ENCODE measurements at places on chromosomes 1 and 21.

- no peak for DNase-seq
Measured at GRCh38 chr1:215719552-215719951, 152.4 kb downstream of the KCTD3 start.

DNA sequence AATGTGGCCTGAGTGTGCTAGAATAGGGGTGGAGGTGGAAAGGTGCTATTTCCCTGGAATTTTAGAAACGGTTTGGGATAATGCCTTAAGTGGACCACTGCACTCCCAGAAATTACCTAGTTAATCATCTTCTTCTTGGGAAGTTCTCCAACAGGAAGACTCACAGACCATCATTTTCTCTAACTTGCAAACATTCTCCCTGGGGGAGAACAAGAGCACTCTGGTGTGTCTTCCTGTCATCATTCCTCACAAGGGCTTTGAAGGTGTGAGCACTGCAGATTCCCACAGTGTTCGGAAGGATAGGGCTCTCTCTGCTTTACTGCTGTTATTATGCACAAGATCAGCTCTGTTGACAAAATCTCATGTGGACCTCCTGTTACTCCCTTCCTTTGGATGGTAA is 54.9 kb upstream of the TSPAN2 start:
- no peak for DNase-seq

DNA sequence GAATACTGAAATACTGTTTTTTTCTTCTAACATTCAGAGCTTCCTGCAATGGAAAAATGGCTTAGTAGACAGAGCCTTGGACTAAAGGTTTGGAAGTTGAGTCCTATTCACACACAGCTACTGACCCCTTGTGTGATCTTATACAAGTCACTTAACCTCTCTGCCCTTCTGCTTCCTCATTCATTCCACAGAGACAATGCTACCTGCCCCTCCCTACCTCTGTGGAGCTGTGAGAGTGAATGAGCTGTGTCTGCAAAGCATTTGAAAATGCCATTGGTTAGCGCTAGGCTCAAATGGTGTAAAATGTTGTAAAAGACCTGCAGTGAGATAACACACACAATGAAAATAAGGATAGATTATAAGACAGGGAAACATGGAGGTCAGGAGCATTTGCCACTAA is 214.4 kb downstream of the BARHL2 start:
- no peak for DNase-seq

- peak; percentile 36 for DNase-seq
Measured at GRCh38 chr1:160096274-160097116, 1.9 kb downstream of the IGSF8 start.

- DNase-seq: peak; percentile 41
Measured at GRCh38 chr21:44299458-44300261, at the start of gene PFKL. TSS of gene PFKL (plus strand) at chr21:44300053. CDS start at chr21:44300106, 53 bp downstream.

GRCh38 chr1:150094734-150095265 is 27.2 kb downstream of the VPS45 start:
- no peak for DNase-seq

DNA sequence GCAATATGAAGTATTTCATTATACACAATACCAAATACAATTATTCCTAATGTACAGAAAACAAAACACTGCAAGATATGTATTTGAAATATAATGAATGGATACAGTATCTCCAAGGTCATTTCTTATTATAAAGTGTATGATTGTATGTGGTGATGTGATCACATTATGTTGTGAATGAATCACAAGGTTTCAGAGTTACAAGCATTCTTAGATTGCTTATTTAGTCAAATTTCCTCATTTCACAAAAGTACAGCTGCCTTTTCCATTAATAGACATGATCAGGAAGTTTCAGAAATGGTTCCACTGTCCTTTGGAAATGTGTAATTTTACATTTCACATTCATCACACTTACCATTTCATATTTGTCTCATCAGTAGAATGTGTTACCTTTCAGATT is 28.3 kb upstream of the NEK7 start:
- no peak for DNase-seq

DNA sequence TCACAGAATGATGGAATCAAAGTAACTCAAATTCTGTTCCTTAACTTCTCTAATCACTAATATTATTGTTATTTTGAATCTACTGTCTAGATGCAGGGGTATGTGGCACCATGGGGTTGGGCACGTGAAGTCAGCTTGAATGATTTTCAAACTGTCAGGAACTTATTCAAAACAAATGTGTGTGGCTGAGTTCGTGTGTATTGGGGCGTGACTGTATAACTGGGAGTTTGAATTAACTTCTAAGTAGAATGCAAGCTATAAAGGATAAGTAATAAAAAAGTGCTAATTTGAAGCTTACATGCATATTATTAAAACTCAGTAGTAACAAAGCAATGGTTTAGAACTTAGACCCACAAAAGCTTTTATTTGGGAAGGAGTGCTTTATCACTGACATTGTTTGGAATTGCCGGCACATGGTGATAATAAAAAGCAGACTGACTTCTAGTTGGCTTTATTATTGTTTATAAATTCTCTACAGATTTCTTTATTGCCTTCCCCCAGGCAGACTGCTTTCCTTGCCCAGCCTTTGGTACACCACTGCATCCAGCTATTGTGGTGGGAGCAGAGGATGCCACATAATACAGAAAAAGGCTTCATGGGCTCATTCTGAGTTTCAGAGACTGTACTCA is 84.3 kb downstream of the TENT5C start:
- no peak for DNase-seq

DNA sequence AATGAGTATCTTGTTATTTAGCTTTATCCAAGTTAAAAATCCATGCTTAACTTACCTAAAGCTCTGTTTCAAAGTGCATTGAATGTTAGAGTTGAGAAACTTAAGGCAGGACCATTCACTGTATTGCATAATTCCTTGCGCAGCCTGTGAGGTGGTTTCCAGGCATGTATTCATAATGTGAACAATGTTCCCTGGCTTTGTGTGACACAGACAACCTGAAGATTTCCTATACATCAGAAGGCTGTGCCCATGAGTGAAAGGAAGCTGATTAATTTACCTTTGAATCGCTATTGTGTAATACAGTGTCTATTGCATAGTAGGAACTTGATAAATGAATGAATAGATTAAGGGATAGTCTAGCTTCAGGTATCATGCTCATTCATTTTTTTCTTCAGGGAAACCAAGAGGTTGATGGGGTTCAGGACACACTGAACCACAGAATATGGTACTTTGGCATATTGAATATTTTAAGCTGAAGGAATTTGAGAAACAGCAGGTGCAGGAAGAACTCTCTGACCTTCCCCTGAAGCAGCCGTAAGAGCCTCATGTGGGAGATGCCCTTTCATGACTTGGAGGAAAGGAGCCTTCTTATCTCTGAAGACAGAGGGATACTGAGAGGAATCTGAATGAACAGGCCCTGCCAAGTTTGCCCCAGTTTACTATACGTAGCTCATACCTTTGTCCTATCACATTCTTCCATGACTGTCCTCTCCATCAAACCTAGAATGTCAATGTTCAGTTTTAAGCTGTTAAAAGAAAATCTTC is 88.6 kb upstream of the GNG12 start:
- DNase-seq: no peak

DNA sequence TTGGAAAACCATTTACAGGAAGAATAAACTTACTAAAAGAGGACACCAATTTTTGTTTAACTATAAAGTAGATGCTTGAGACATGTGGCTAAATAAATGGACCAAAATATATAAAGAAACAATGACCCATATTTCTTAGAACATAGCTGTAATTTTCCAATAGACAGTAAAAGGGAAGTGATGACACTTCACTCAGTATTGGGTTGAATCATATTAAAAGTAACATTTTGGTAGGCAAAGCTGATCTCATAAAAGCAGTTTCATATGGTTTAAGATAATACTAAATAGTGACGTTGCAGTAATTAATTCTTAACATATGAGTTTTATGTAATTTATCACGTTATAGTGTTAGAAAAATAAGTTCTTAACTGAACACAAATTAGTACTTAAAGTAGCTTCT is 308.9 kb upstream of the RUNX1 start:
- DNase-seq: no peak

DNA sequence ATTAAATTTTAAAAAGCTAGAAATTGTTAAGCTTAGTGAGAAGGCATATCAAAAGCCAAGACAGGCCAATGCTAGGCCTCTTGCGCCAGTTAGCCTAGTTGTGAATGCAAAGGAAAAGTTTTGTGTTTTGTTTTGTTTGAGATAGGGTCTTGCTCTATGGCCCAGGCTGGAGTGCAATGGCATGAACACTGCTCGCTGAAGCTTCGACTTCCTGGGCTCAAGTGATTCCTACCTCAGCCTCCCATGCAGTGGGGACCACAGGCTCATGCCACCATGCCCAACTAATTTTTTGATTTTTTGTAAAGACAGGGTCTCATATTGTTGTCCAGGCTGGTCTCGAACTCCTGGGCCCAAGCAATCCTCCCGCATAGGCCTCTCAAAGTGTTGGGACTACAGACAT is 40.3 kb downstream of the TRIM33 start:
- DNase-seq: no peak

- no peak for DNase-seq
Measured at GRCh38 chr21:18228060-18228739, 16.4 kb upstream of the CHODL start.

GRCh38 chr1:232367293-232367692 is 262.6 kb downstream of the SIPA1L2 start:
- no peak for DNase-seq

- DNase-seq: peak; percentile 69
Measured at GRCh38 chr1:40849801-40850592, 12.2 kb downstream of the CITED4 start.

DNA sequence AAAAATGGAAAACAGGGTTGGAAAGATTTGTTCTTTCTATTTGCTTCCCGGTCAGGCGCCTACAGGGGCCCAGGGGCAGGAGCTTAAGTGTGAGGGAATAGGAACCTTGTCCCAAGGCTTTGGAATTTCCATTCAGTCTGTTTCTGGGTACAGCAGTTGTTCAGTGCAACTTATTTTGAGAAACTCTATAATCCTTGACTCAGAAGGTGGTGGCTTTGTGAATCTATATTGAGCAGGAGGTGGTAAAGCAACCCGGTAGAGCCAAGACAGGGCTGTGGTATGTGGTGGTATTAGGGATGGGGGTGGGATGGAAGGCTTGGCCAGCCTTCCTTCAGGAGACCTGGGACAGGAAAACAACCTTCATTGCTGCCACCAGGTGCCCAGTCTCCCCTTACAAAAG is 20.0 kb downstream of the GJA5 start:
- no peak for DNase-seq

- peak; percentile 21 for DNase-seq
Measured at GRCh38 chr1:172431204-172431603, 10.7 kb downstream of the C1orf105 start.
